Tibial nerve (tissue), 4 donors: ENCODE measurements at places on chromosomes 11 and 22.
A peak's percentile ranks its signal among the peaks of the same experiment; 100 is the strongest.

DNA sequence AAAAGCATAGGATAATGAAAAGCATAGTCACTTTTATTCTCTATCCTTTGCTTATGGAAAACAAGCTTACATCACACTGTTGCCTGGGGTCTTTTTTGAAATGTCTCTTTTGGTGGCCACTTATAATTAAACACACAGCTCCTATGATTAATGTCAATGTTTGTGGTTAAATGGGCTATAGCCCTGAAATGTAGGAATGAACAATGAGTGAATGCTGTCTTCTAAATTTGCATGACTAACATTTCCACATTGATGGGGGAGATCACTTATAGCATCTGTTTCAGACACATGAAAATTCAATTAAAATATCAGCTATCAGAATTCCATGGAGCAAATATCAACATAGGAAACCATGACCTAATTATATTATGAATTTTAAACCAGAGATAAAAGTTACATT is 171.4 kb upstream of the FAT3 start:
- DNase-seq = no peak
- H3K36me3 ChIP-seq = no peaks in the 10 kb centered on the region
- no peaks in the 10 kb centered on the region for H3K4me1 ChIP-seq
- no peaks in the 10 kb centered on the region for H3K27me3 ChIP-seq
- H3K27ac ChIP-seq = no peak overlapping the region

GRCh38 chr22:45575607-45576272 is 73.1 kb downstream of the FBLN1 start:
- H3K36me3 ChIP-seq = no peaks in the 10 kb centered on the region
- H3K27ac ChIP-seq = no peak overlapping the region
- H3K27me3 ChIP-seq = no peaks in the 10 kb centered on the region
- H3K4me1 ChIP-seq = no peaks in the 10 kb centered on the region
- no peak for DNase-seq

GRCh38 chr11:9210922-9211320 is 54.2 kb downstream of the DENND5A start:
- no peaks in the 10 kb centered on the region for H3K4me1 ChIP-seq
- H3K4me3 ChIP-seq = no peak overlapping the region

DNA sequence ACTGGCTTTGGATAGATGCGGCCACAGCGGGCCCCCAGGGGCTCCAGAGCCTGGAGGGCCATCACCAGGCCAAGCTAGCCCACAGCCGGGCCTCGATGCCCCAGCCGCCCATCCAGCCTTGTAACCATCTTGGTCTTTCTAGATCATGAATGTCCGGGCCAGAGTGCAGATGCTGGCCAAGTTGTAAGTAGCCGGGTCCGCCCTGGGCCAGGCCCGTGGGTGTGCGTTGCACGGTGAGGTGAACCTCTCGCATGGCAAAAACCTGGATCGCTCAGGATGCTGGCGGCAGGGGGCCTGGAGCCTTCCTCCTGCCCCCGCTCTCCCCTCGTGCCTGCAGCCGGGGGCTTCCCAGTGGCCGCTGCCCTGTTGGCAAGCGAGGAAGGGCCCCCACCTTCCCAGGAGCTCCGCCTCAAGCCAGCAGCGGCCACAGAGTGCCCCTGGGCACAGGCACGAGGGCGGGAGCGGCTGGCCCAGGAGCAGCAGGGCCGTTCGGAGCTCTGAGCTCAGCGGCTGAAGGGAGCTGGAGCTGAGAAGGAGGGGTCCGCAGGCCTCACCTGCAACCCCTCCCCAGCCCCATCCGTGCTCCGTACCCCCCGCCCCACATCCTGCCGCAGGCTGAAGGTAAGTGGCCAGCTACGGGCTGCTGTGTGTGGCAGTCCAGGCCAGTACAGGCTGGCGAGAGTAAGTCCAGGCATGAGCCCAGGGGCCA is 10.9 kb upstream of the MRPL23 start:
- DNase-seq = no peak
- H3K4me1 ChIP-seq = no peaks in the 10 kb centered on the region
- H3K36me3 ChIP-seq = no peaks in the 10 kb centered on the region
- H3K27me3 ChIP-seq = no peaks in the 10 kb centered on the region

- H3K36me3 ChIP-seq = no peaks in the 10 kb centered on the region
- H3K27ac ChIP-seq = no peak overlapping the region
- no peak for DNase-seq
- no peaks in the 10 kb centered on the region for H3K27me3 ChIP-seq
- no peak overlapping the region for H3K4me3 ChIP-seq
These were observed 35.2 kb upstream of the TRIM29 start for GRCh38 chr11:120173019-120173705.

GRCh38 chr11:124890683-124891372 is 6.8 kb downstream of the ROBO4 start:
- DNase-seq = peak; percentile 3
- no peaks in the 10 kb centered on the region for H3K36me3 ChIP-seq
- no peak overlapping the region for H3K27ac ChIP-seq

DNA sequence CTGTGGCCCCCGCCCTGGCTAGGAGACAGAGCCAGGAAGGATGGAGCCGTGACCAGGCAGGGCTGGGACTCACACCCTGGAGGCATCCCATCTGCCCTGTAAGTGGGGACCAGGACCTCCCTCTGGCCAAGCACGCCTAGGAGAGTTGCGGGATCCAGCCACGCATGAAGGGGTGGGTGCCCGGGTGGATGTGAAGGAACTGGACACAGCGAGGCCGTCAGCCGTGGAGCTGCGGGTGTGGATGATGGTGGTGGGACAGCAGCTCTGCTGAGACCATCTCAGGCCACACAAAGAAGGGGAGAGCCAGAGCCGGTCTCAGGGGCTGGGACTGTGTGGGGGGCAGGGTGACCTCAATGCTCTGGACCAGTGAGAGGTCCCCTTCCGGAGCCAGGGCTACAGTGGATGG is 746.4 kb downstream of the BRD1 start:
- H3K36me3 ChIP-seq = no peaks in the 10 kb centered on the region
- H3K27me3 ChIP-seq = no peaks in the 10 kb centered on the region
- H3K4me1 ChIP-seq = peaks cover 5% of the 10 kb centered on the region
- H3K27ac ChIP-seq = no peak overlapping the region
- DNase-seq = no peak
- no peak overlapping the region for H3K4me3 ChIP-seq

DNA sequence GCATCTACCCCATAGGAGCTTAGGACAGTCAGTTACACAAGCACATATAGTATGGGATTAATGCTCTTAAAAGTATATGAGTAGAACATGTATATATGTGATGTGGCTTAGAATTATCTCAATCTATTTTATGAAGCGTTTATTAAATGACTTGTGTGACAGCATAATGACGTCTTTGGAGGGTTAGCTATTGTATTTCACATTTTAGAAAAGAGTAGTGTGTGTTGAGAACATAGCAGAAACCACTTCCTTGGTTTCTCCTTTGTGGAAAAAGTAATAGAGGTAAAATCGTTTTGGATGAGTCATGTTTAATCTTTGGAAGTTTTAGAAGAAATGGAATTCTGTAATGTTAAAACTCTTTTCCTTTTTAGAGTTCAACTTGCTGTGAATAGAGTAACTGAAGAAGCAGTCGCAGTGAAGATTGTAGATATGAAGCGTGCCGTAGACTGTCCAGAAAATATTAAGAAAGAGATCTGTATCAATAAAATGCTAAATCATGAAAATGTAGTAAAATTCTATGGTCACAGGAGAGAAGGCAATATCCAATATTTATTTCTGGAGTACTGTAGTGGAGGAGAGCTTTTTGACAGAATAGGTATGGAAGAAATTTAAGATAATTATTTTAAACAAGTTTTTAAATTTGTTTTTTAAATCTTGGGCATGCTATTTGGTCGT is 2.4 kb downstream of the CHEK1 start:
- H3K27ac ChIP-seq = no peak overlapping the region
- H3K36me3 ChIP-seq = no peaks in the 10 kb centered on the region
- H3K4me3 ChIP-seq = no peak overlapping the region
- peaks cover 13% of the 10 kb centered on the region for H3K4me1 ChIP-seq

DNA sequence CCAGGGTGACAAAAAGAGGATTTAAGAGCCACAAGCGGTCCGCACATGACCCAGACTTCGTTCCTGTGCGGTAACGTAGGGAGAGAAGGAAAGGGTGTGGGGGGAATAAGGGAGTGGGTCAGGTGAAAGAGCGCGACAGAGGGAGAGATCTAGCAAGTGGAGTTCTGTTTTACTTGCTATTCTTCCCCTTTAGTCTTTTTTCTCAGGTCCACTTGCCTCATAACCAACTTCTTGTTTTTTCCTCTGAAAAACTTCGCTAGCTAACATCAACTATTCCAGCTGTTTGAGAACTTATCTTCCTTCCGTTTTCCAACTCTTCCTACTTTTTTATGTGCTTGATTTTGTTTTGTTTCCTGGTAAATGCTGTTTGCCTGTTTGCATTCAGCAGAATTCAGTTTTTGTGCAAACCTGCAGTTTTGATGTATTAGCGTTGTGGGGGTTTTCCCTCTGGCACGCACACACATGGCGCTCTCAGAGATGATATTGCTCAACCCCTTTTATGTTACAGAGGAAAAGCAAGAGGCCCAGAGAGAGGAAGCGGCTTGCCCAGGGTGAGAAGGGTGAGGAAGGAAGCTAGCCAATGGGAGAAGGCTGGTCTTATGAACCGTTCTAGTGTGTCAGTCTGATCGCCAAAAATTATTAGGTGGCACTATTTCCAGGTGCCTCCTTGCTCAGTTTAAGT is 592 bp upstream of the CTSC start:
- peak overlapping the region; percentile 78 for H3K4me3 ChIP-seq
- peaks cover 39% of the 10 kb centered on the region for H3K4me1 ChIP-seq
- H3K27ac ChIP-seq = peak overlapping the region; percentile 79
- no peaks in the 10 kb centered on the region for H3K27me3 ChIP-seq

- H3K4me1 ChIP-seq = peaks cover 65% of the 10 kb centered on the region
- no peak for DNase-seq
- no peak overlapping the region for H3K4me3 ChIP-seq
- no peaks in the 10 kb centered on the region for H3K27me3 ChIP-seq
These were observed 2.5 kb downstream of the CELF1 start for GRCh38 chr11:47550288-47551047.

DNA sequence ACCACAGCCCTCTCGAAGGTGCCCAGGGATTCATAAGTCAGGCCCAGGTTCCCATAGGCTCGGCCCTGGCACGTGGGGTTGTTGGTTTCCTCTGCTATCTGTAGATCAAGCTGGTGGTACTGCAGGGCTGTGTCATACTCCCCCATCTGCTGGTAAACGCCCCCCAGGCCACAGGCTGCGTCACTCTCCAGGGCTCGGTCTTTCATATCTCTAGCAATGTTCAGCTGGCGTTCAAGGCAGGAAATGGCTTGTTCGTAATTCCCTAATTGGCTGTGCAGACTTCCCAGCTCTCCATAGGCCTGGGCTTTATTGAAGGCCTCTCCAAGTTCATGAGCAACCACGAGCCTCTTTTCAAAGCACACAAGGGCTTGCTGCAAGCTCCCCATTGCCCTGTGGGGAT is 186.4 kb upstream of the PITPNB start:
- no peaks in the 10 kb centered on the region for H3K4me1 ChIP-seq
- H3K36me3 ChIP-seq = no peaks in the 10 kb centered on the region
- DNase-seq = no peak
- H3K4me3 ChIP-seq = no peak overlapping the region

DNA sequence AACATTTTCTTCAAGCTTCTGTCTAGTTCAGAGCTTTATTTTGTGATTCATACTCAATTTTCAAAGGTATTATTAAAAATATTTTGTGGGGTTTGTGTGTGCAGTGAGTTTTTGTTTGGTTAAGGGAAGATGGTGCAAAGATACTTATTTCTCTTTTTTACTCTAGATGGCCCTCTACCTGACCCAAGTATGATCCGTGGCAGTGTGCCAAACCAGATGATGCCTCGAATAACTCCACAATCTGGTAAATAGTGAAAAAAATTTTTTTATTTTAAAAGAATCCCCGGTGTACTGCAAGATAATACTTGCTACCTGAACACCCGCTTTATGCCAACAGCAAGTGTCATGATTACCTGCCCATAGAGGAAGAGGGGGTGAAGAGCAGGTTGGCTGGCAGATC is 54.2 kb downstream of the EP300 start:
- H3K27me3 ChIP-seq = no peaks in the 10 kb centered on the region
- no peak overlapping the region for H3K27ac ChIP-seq
- H3K36me3 ChIP-seq = peaks cover 46% of the 10 kb centered on the region
- DNase-seq = no peak
- H3K4me3 ChIP-seq = no peak overlapping the region

- no peak overlapping the region for H3K27ac ChIP-seq
- no peaks in the 10 kb centered on the region for H3K36me3 ChIP-seq
- no peaks in the 10 kb centered on the region for H3K4me1 ChIP-seq
- H3K27me3 ChIP-seq = no peaks in the 10 kb centered on the region
These were observed 140.1 kb downstream of the ST3GAL4 start for GRCh38 chr11:126495281-126496220.

DNA sequence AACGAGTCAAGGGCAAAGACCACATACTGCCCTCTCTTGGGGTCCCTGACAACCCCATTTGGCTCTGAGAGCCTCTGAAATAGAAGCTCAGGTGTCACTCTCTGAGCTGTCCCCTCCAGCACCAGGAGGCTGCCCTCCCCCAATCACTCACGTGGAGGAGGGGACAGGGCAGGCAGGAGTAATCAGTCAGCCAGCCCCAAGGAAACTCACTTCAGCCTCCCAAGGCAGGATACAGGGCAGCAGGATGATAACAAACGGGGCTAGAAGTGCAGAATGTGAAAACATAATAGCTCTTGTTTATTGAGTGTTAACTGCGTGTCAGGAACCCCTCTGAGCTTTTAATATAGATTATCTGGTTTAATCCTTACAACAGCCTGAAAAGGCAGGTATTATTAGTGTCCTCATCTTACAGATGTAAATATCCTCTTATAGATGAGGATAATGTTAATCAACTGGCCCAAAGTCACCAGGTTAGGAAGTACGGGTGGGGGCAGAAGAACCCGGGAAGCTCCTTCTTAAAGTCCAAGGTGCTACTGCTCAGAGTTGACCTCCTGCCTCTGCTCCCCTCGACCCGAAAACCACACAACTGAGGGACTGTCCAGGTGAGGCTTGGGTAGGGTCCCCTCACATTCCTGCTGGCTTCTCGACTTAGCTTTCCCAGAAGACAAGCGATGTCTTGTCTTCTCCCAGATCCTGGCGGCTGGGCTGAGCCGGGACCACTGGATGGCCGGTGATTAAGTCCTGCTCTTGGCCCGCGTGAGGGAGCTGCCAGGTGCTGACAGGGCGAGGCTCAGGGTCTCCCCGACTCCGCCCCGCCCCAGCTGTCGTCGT is 2.7 kb downstream of the CHRM4 start:
- no peak overlapping the region for H3K27ac ChIP-seq
- peaks cover 36% of the 10 kb centered on the region for H3K4me1 ChIP-seq
- no peak overlapping the region for H3K4me3 ChIP-seq
- peaks cover 69% of the 10 kb centered on the region for H3K27me3 ChIP-seq

GRCh38 chr11:124891373-124891861 is 6.2 kb downstream of the ROBO4 start:
- DNase-seq = peak; percentile 5
- H3K4me3 ChIP-seq = no peak overlapping the region
- H3K27me3 ChIP-seq = no peaks in the 10 kb centered on the region
- H3K4me1 ChIP-seq = no peaks in the 10 kb centered on the region
- H3K27ac ChIP-seq = no peak overlapping the region

- H3K27me3 ChIP-seq = no peaks in the 10 kb centered on the region
- no peak for DNase-seq
- H3K4me3 ChIP-seq = no peak overlapping the region
- peaks cover 17% of the 10 kb centered on the region for H3K36me3 ChIP-seq
- H3K27ac ChIP-seq = no peak overlapping the region
- H3K4me1 ChIP-seq = no peaks in the 10 kb centered on the region
These were observed 132.3 kb downstream of the CRYBB2 start for GRCh38 chr22:25351631-25352293.

- H3K4me3 ChIP-seq = no peak overlapping the region
- no peak for DNase-seq
- no peaks in the 10 kb centered on the region for H3K4me1 ChIP-seq
- H3K27ac ChIP-seq = no peak overlapping the region
These were observed 229.3 kb downstream of the BRD1 start for GRCh38 chr22:49598338-49598737.
